ENCODE measurements at places on chromosomes 5 and 9.

- no peaks in the 10 kb centered on the region for H3K4me1 ChIP-seq
- H3K36me3 ChIP-seq, result no peaks in the 10 kb centered on the region
- H3K4me3 ChIP-seq, result no peak overlapping the region
- no peak for DNase-seq
- H3K27me3 ChIP-seq, result no peaks in the 10 kb centered on the region
Observed at GRCh38 chr5:121701731-121702130, 150.0 kb upstream of the FTMT start.

DNA sequence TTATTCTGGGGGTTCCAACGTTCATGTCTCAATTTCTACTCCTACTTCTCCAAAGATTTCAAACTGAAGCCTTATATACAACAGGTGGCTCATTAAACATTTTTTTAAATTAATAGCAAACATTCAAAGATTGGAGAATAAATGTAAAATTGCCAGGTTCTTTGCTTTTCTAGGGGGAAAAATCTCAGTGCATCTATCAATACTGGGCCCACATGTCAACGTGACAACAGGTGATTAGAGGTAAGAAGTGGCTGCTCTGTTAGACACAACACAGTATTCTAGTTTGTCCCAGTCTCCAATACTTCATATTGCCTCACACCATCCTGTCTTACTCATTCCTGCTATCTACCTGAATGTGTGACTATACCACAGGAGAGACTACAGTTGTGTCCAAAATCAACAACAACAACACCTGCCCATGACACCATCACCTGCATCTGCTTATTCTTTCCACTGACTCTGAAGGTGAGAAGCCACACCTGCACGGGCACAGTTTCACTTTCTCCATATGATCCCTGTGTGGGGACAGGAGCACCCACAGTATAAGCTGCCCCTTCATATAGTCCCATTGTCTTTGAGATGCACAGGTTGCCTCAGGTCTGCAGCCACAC lies 110.2 kb downstream of the LHFPL2 start:
- no peaks in the 10 kb centered on the region for H3K27me3 ChIP-seq
- H3K36me3 ChIP-seq, result no peaks in the 10 kb centered on the region
- no peaks in the 10 kb centered on the region for H3K4me1 ChIP-seq
- no peak overlapping the region for H3K27ac ChIP-seq
- H3K4me3 ChIP-seq, result no peak overlapping the region

DNA sequence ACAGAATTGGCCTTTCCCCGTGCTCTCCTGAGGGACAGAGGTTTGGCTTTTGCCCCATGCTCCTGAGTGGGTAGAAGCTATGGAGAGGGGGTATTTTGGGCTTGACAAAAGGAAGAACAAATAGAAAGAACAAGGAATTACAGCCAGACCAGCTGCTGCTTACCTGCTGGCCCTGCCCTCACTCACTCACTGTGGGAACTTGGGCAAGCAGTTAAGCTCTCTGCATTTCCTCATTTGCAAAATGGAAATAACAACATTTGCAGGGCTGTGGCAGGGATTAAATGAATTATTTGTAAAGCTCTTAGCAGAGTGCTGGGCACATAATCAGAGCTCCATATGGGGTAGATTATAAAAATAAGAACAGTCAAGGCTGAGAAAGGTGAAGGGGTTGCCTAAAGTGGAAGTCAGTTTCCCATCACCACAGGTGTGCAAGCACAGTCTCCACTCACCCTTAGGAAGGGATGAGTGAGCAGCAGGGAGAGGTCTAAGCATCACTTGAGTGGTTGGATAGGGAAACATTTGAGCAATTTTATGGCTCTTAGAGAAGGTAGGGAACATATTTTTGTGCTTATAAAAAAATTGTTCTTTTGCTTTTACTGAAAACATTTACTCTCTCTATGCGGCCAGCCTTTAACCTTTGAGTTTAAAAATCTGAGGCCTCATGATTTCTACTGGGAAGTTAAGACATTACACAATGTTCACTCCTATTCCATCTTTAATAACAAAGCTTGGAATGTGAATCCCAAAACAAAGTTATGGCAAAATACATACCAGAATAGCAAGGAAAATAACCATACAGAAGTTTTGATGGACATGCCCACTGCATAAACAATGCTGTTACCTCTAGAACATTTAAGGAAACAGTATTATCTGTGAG lies 42.8 kb upstream of the LHFPL2 start:
- H3K4me3 ChIP-seq, result no peak overlapping the region
- no peak overlapping the region for H3K27ac ChIP-seq
- H3K36me3 ChIP-seq, result no peaks in the 10 kb centered on the region
- DNase-seq, result no peak

- no peaks in the 10 kb centered on the region for H3K36me3 ChIP-seq
- H3K4me1 ChIP-seq, result no peaks in the 10 kb centered on the region
- H3K4me3 ChIP-seq, result no peak overlapping the region
- no peak for DNase-seq
- H3K27me3 ChIP-seq, result no peaks in the 10 kb centered on the region
Observed at GRCh38 chr9:100307080-100307479, 45.7 kb downstream of the TEX10 start.

DNA sequence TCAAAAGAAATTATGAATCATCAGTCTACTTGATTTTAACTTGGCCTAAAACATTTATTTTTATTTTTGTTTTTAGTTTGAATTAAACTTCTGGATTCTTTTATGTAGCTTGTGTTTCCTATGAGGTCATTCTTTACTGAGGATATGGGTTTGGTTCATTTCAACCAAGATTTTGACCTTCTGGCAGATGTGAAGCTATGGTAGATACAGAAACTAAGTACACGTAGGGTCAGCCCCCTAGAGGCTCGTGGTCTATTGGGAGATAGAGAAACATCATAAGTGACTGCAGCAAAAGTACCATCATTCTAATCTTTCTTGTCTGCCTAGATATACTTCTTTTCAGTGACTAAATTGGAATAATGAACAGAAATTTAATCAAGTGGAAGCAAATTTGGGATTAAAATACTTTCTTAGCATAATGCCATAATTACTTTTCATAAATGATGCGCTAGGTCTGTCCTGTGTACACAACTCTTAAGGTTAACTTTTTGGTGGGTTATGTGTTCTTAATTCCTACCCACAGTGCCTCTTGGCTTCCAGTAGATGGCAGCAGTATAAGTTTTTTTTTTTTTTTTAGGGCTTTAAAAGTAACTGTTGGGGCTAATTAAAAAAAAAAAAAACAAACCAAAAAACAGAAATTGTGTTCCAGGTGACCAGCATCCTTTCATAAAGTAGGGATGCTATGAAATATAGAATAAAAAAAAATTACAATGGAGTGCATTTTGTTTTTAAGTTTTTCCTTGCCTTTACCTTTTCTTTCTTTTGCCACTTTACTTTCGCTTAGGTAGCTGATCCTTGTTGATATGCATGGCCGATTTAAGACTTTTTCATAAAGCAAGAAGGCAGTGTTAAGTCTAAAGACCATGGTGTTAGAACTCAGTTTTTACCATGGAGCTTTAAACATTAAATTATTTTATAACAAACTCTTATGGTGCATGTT lies 49.9 kb downstream of the LRRTM2 start:
- no peak overlapping the region for H3K4me3 ChIP-seq
- no peaks in the 10 kb centered on the region for H3K27me3 ChIP-seq
- no peak for DNase-seq
- no peaks in the 10 kb centered on the region for H3K36me3 ChIP-seq
- no peaks in the 10 kb centered on the region for H3K4me1 ChIP-seq
- no peak overlapping the region for H3K27ac ChIP-seq

GRCh38 chr5:133494232-133494922 lies 118.0 kb downstream of the FSTL4 start:
- H3K4me1 ChIP-seq, result no peaks in the 10 kb centered on the region
- no peak overlapping the region for H3K27ac ChIP-seq
- no peak for DNase-seq
- H3K4me3 ChIP-seq, result no peak overlapping the region

GRCh38 chr5:61486476-61486875 lies 154.4 kb downstream of the ZSWIM6 start:
- H3K27ac ChIP-seq, result no peak overlapping the region
- no peaks in the 10 kb centered on the region for H3K4me1 ChIP-seq
- no peaks in the 10 kb centered on the region for H3K36me3 ChIP-seq
- no peak overlapping the region for H3K4me3 ChIP-seq

- no peak overlapping the region for H3K27ac ChIP-seq
- no peaks in the 10 kb centered on the region for H3K4me1 ChIP-seq
- no peaks in the 10 kb centered on the region for H3K27me3 ChIP-seq
- no peak overlapping the region for H3K4me3 ChIP-seq
- no peaks in the 10 kb centered on the region for H3K36me3 ChIP-seq
Observed at GRCh38 chr5:54792611-54793404, 192.6 kb downstream of the ESM1 start.

- H3K27ac ChIP-seq, result no peak overlapping the region
- H3K4me3 ChIP-seq, result no peak overlapping the region
- no peaks in the 10 kb centered on the region for H3K27me3 ChIP-seq
- no peak for DNase-seq
Observed at GRCh38 chr5:168985454-168985853, 315.5 kb downstream of the SLIT3 start.

GRCh38 chr9:37301042-37301853 lies 121.2 kb upstream of the GRHPR start:
- no peak for DNase-seq
- H3K4me1 ChIP-seq, result no peaks in the 10 kb centered on the region
- H3K36me3 ChIP-seq, result peaks cover 14% of the 10 kb centered on the region
- peak overlapping the region; percentile 47 for H3K27ac ChIP-seq
- no peaks in the 10 kb centered on the region for H3K27me3 ChIP-seq

DNA sequence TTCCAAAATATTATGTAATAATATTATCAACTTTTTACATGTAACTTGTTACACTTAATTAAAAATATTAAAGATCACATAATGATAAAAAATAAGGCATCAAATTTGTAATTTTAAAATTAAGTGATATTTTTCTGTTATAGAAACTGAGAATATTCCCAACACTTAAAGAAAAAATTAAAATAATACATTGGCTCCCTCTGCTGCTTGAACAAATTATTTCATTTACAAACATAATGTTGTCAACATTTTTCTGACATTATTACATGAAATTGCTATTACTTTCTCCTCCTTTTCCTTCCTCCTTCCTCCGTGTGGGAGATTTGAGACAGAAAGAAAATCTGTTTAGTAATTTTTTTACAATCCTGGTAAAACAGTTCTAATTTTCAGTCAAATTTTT lies 42.3 kb downstream of the RNF180 start:
- no peaks in the 10 kb centered on the region for H3K4me1 ChIP-seq
- no peaks in the 10 kb centered on the region for H3K36me3 ChIP-seq
- no peak overlapping the region for H3K27ac ChIP-seq
- no peak overlapping the region for H3K4me3 ChIP-seq
- no peaks in the 10 kb centered on the region for H3K27me3 ChIP-seq
- DNase-seq, result no peak

- H3K27ac ChIP-seq, result no peak overlapping the region
- no peak overlapping the region for H3K4me3 ChIP-seq
- no peaks in the 10 kb centered on the region for H3K36me3 ChIP-seq
- H3K27me3 ChIP-seq, result no peaks in the 10 kb centered on the region
- no peaks in the 10 kb centered on the region for H3K4me1 ChIP-seq
- DNase-seq, result no peak
Observed at GRCh38 chr9:16482764-16483163, 387.7 kb downstream of the BNC2 start.

- no peak overlapping the region for H3K4me3 ChIP-seq
- H3K27ac ChIP-seq, result no peak overlapping the region
- H3K27me3 ChIP-seq, result no peaks in the 10 kb centered on the region
- H3K36me3 ChIP-seq, result no peaks in the 10 kb centered on the region
- no peak for DNase-seq
Observed at GRCh38 chr9:78292716-78293497, 4.0 kb upstream of the PSAT1 start.

DNA sequence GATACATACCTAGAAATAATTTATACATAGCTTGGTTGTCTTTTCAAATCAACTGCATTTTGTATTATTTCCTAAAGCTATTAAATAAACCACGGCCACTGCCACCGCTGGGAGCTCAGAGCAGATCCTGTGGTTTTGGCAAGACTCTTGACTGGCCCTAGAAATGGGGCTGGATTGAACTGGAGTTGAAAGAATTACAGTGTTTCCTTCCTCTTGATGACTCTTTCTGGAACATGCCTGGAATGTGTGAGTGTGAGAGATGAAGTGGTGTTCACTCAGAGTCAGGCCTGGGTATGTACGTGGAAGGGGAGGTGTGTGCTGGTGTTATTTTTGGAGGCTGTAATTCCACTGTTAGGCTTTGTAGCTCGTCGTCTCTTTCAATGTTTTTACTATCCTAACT lies 45.9 kb downstream of the TEK start:
- H3K4me1 ChIP-seq, result peaks cover 6% of the 10 kb centered on the region
- H3K36me3 ChIP-seq, result no peaks in the 10 kb centered on the region
- DNase-seq, result no peak
- no peaks in the 10 kb centered on the region for H3K27me3 ChIP-seq
- H3K4me3 ChIP-seq, result no peak overlapping the region
- no peak overlapping the region for H3K27ac ChIP-seq

DNA sequence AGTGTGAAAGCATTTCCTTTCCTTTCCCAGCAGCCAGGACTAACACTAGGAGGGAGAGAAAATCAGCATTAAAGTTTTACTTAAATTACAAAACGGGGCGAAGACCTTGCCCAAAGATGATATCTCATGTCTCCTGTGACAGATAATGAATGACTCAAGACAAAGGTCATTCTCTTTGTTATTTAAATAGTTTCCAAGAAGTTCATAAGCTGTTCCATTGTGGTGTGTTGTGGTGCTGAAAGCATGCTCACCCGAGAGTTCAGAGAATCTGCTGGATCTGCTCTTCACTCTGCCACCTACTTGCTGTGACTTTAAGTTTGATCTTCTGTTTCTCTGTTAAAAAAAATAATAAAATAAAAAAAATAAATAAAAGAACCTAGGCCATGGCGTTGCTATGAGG lies 265.9 kb upstream of the NR4A3 start:
- no peaks in the 10 kb centered on the region for H3K36me3 ChIP-seq
- H3K4me3 ChIP-seq, result no peak overlapping the region
- no peak overlapping the region for H3K27ac ChIP-seq
- no peaks in the 10 kb centered on the region for H3K4me1 ChIP-seq
- H3K27me3 ChIP-seq, result no peaks in the 10 kb centered on the region
- DNase-seq, result no peak

DNA sequence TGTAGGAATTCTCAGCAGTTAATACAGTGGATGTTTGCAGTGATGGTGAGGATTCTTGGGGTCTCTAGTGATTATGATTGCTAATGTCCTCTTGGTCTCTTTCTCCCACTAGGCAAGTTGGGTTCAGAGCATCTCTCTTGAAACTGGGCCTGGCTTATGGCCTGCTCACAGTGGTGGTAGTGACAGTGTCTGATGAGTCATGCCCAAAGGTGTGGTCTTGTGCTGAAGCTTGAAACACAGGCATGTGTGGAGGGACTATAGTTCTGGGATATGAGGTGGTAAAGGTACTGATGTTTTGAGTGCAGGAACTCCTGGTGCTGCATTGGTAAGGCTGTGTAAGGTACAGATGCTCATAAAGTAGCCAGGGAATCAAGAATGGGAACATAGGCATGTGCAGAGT lies 231.1 kb downstream of the FAM170A start:
- no peaks in the 10 kb centered on the region for H3K36me3 ChIP-seq
- DNase-seq, result no peak
- H3K4me1 ChIP-seq, result no peaks in the 10 kb centered on the region
- H3K27me3 ChIP-seq, result no peaks in the 10 kb centered on the region
- H3K4me3 ChIP-seq, result no peak overlapping the region

GRCh38 chr9:132150256-132150655 lies 11.6 kb upstream of the NTNG2 start:
- no peaks in the 10 kb centered on the region for H3K36me3 ChIP-seq
- H3K4me1 ChIP-seq, result no peaks in the 10 kb centered on the region
- no peak overlapping the region for H3K27ac ChIP-seq
- no peak for DNase-seq

Measured in Peyer's patch (tissue), 4 donors.